AG09309 (cell line): ENCODE measurements at places on chromosomes 1 and 21.

DNA sequence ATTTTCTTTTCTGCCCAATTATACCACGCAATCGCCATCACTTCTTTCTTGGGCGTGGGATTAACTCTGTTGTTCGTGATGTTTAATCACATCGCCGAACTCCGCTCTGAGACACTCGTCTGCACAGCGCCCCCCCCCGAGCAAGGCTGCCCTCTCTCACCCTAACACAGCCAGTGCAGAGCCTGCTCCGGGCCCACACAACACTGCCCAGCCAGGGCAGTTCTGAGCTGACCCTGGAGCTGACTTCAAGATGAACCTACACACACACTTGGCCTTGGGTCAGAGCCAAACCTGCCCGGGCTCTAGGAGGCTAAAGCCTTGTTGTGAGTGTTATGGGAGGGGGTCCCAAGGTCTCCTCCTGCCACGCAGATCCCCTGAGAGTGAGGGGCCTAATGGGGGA is 64.6 kb upstream of the LRP8 start:
- DNase-seq, result no peak

- no peak for DNase-seq
Observed at GRCh38 chr1:30575066-30575465, 148.3 kb downstream of the MATN1 start.

GRCh38 chr21:42677339-42678321 is 24.2 kb downstream of the PDE9A start:
- DNase-seq, result no peak

DNA sequence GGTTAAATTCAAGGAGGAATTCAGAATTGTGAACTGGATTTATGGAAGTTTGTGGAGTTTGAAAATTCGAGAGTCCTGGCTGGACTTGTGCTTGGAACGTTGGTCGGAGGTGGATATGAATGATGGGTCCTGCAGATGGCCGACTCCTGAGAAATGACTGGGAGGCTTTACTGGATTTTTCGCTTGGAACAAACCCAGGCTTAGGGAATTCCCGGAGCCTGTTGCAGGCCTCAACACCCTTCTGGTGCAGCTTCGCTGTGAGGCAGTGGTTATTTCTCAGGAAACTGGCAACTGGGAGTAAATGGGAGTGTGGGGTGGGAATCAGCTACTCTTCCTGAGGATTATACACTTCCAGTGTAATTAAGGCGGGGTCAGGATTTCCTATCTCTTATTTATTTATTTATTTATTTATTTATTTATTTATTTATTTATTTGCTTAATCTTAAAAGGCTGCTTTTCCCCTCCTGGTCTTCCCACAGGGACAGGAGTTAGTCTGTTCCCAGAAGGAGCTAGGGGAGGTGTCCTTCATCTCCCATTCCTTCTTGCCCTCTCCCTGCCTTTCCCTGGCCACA is 21.1 kb downstream of the MAPKAPK2 start:
- no peak for DNase-seq

DNA sequence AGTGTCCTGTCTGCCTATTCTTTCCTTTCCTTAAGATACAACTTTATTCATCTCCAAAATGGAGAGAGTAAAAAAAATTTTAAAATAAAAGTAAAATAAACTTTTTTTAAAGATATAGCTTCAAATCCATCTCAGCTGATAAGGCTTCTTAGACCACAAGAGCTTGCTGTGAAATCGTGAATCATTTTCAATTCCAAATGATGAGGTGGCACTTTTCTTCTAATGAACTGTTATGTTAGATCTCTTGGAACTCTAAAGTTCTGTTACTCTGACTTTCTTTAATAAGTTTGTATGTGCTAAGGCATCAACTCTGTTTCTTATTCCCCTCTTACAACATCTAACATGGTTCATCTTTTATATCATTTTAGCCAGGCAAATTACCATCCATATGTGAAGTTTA is 4.5 kb downstream of the SH3GLB1 start:
- DNase-seq, result no peak

- DNase-seq, result no peak
Observed at GRCh38 chr1:237041795-237042525, at the start of gene RYR2. Gene RYR2, plus strand, starts transcription at chr1:237042184. Its CDS starts 338 bp downstream, at chr1:237042522.

- peak; percentile 86 for DNase-seq
Observed at GRCh38 chr1:162605225-162605927, 26.9 kb upstream of the DDR2 start.

- no peak for DNase-seq
Observed at GRCh38 chr21:42755766-42756579, 102.6 kb downstream of the PDE9A start.

DNA sequence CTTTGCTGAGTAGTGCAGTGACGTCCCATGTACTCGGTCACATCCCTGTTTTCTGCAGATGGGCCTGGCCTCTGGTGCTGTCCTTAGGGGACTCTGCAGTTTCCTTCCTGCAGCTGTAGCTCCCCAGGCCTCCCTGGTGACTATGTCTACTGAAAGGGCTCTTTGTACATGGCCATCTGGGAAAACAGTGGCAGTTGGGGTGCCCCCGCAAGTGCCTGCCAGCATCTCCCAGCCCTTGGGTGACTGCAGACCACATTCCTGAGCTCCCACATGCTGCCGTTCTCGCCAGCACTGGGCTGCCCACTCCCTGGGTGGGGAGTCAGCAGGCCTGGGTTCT is 37.5 kb upstream of the KCNA10 start:
- no peak for DNase-seq

DNA sequence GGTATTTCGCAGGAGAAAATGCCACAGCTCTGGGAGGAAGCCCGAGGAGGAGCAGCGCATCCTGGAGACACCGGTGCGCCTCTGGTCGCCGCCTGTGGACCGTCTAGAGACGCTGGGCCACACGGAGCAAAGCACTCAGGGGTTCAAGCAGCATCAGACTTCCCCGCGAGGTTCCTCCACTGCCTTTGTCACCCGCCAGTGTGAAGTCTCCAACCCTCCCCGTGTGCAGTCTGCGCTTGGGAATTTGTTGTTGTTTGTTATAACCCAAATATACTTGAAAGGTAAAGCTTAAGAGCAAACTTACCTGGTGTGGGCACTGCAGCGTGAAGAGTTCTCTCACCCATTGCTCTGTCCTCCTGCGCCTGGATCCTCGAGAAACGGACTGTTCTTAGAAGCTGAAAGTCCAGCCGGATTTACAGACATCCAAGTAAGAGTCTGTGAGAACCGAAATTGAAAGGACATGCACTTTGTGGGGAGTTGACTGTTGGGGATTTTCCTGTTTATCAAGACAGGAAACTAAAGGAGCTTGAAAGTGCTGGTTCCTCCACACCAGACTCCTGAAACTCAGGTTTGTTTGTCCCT is at the start of gene GBP4:
Gene GBP4, minus strand, starts transcription at position 452 of the 582 bp plus-strand sequence. Its CDS starts 108 bp downstream, at position 344.
- peak; percentile 8 for DNase-seq

- no peak for DNase-seq
Observed at GRCh38 chr1:156122086-156122485, 7.6 kb downstream of the LMNA start.

GRCh38 chr1:81562934-81563333 is 237.8 kb upstream of the ADGRL2 start:
- no peak for DNase-seq

DNA sequence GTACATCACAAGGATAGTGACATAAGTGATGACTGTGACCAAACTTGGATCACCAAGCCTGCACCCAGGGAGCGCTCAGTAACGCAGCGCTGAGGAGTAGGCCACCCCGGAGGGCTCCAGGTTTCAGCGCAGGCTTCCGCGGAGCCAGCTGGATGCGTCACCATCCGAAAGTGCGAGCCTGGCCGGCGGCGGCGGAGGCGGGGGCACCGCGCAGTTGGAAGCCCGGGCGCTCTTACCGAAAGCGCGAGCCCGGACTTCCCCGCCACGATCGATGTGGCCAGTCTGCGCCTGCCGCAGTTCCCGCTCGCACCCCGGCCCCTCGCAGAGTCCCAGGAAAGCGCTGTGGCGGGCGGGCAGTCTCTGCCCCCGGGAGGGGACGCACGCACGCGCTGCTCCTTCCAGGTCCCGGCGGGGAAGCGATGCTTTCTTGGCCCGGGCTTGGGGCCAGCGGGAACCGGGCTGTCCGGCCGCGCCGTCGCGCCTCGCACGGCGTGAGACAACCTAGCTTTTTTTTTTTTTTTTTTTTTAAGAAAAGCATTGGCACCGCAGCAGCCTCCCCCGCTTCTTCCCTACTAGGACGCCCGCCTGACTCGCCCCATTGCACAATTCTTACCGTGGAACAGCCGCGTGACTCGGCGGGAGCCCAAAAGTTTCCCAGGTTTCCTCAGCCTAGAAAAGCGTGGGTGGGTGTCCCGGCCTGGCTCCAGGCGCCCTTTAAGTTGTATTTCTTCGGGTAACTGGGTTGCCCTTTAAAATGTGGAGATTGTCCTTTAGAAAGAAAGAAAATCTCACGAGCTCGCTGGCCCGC is 36.4 kb upstream of the JAK1 start:
- DNase-seq, result peak; percentile 52

- no peak for DNase-seq
Observed at GRCh38 chr1:167871331-167871730, 42.6 kb downstream of the ADCY10 start.
